Bronchial smooth muscle cell (primary cell): ENCODE measurements at places on chromosomes 2 and 18. TPM values are rescaled to one million over a fixed set of nuclear protein-coding genes. Genes with fewer than 3 reads are reported as not detected.

MAT2A gene
- 108 and 150 TPM in 2 replicates for total RNA-seq

EFR3B gene
- 0.26 and 0.47 TPM in 2 replicates for total RNA-seq

PSD4 gene
- total RNA-seq, result 0.17 and 1.6 TPM in 2 replicates

ANKRD29 gene
- total RNA-seq, result 5.9 and 9.8 TPM in 2 replicates

RAB17 gene
- 0.17 and 0.47 TPM in 2 replicates for total RNA-seq

RAB31 gene
- 28.8 and 58.2 TPM in 2 replicates for total RNA-seq

PARD3B gene
- 6.6 and 17.0 TPM in 2 replicates for total RNA-seq

HRH4 gene
- under 0.01 TPM in 1 of 2 replicates, not detected in the other for total RNA-seq

ACTG2 gene
- 0.60 and 0.95 TPM in 2 replicates for total RNA-seq

GLI2 gene
- 4.0 and 4.7 TPM in 2 replicates for total RNA-seq

TANC1 gene
- 11.5 and 14.7 TPM in 2 replicates for total RNA-seq

MARCHF4 gene
- total RNA-seq, result under 0.01 and 0.32 TPM in 2 replicates

STK39 gene
- 10.3 and 11.7 TPM in 2 replicates for total RNA-seq

MOGAT1 gene
- not detected in 2 replicates for total RNA-seq

TUBA3E gene
- not detected in 2 replicates for total RNA-seq

GNAL gene
- total RNA-seq, result 0.69 and 1.1 TPM in 2 replicates

COBLL1 gene
- 1.1 and 2.5 TPM in 2 replicates for total RNA-seq

PDCL3 gene
- total RNA-seq, result 8.8 and 9.3 TPM in 2 replicates

NT5DC4 gene
- total RNA-seq, result not detected in 2 replicates

PAX3 gene
- not detected in 2 replicates for total RNA-seq

DLGAP1 gene
- 0.32 and 0.34 TPM in 2 replicates for total RNA-seq

ONECUT2 gene
- under 0.01 TPM in 1 of 2 replicates, not detected in the other for total RNA-seq

SLC9A2 gene
- under 0.01 TPM in 1 of 2 replicates, not detected in the other for total RNA-seq

SERPINB3 gene
- total RNA-seq, result 0.09 TPM in 1 of 2 replicates, not detected in the other

OTOF gene
- under 0.01 TPM in 1 of 2 replicates, not detected in the other for total RNA-seq

MYCN gene
- total RNA-seq, result not detected in 2 replicates

ACMSD gene
- total RNA-seq, result not detected in 2 replicates

USP34 gene
- 80.9 and 95.5 TPM in 2 replicates for total RNA-seq

MRPS9 gene
- total RNA-seq, result 22.8 and 30.4 TPM in 2 replicates

DNAH6 gene
- under 0.01 and 0.17 TPM in 2 replicates for total RNA-seq

MC2R gene
- not detected in 2 replicates for total RNA-seq

MATN3 gene
- 0.77 and 1.6 TPM in 2 replicates for total RNA-seq

NGEF gene
- 1.9 and 11.2 TPM in 2 replicates for total RNA-seq

LAMA3 gene
- 4.9 and 11.2 TPM in 2 replicates for total RNA-seq

CFC1 gene
- not detected in 2 replicates for total RNA-seq

ALK gene
- under 0.01 and 0.16 TPM in 2 replicates for total RNA-seq

MAPK4 gene
- under 0.01 TPM in 1 of 2 replicates, not detected in the other for total RNA-seq

SCN2A gene
- total RNA-seq, result 3.3 and 10.9 TPM in 2 replicates

KLHL30 gene
- total RNA-seq, result 0.09 and 0.16 TPM in 2 replicates

PSTPIP2 gene
- total RNA-seq, result 2.7 and 6.9 TPM in 2 replicates

SDC1 gene
- 8.0 and 34.2 TPM in 2 replicates for total RNA-seq

ACVR1C gene
- 0.16 and 0.43 TPM in 2 replicates for total RNA-seq

LIMS4 gene
- 0.77 and 4.7 TPM in 2 replicates for total RNA-seq

LIMS3 gene
- 0.34 and 1.6 TPM in 2 replicates for total RNA-seq
